ENCODE measurements at places on chromosomes 7 and 10. TPM values are rescaled to one million over a fixed set of nuclear protein-coding genes. Genes with fewer than 3 reads are reported as not detected.

Gene HABP2
- total RNA-seq: not detected

Gene NAT16
- not detected for total RNA-seq

Gene KAT6B
- total RNA-seq: 26.6 TPM

Gene PTPRZ1
- total RNA-seq: 1.1 TPM

Gene DYDC2
- not detected for total RNA-seq

Gene CPVL
- total RNA-seq: 18.4 TPM

Gene ITIH2
- total RNA-seq: not detected

Gene H2BK1
- total RNA-seq: not detected

Gene TAS2R3
- total RNA-seq: 2.1 TPM

Gene FUOM
- 28.7 TPM for total RNA-seq

Gene CNPY1
- not detected for total RNA-seq

Gene CUZD1
- 0.82 TPM for total RNA-seq

Gene COL13A1
- 0.70 TPM for total RNA-seq

Gene STK31
- total RNA-seq: 1.1 TPM

Gene GDF10
- 0.67 TPM for total RNA-seq

Gene TMEM139
- total RNA-seq: 54.1 TPM

Gene AKR1D1
- not detected for total RNA-seq

Gene MET
- 41.2 TPM for total RNA-seq

Gene RSPH10B2
- 0.39 TPM for total RNA-seq

Gene LIPF
- total RNA-seq: not detected

Gene CACNB2
- 13.3 TPM for total RNA-seq

Gene FAM237B
- not detected for total RNA-seq

Gene RELN
- total RNA-seq: 1.5 TPM

Gene PKD2L1
- total RNA-seq: 0.20 TPM

Gene CFAP70
- total RNA-seq: 0.98 TPM

Gene NUTM2D
- 5.1 TPM for total RNA-seq

Gene ADARB2
- total RNA-seq: 0.21 TPM

Gene FAM171A1
- 53.5 TPM for total RNA-seq

Gene TMEM236
- 59.6 TPM for total RNA-seq

Gene ASAH2
- total RNA-seq: 1.3 TPM

Gene SLC16A12
- 0.34 TPM for total RNA-seq

Gene NOS3
- 5.4 TPM for total RNA-seq

Gene PDZD7
- 0.78 TPM for total RNA-seq

Gene ZNF365
- not detected for total RNA-seq

Gene ZNF277
- total RNA-seq: 20.1 TPM

Gene TLX1
- 0.12 TPM for total RNA-seq

Gene NODAL
- not detected for total RNA-seq

Gene TUBAL3
- 38.6 TPM for total RNA-seq

Gene HERPUD2
- 30.9 TPM for total RNA-seq

Gene PDE6C
- not detected for total RNA-seq

Gene ACHE
- total RNA-seq: 18.4 TPM

Gene KDM7A
- 31.8 TPM for total RNA-seq

Gene AOAH
- total RNA-seq: 31.6 TPM

Gene RTKN2
- 1.1 TPM for total RNA-seq

Gene SPDYE6
- not detected for total RNA-seq

Gene EPHA1
- 18.2 TPM for total RNA-seq

Gene LMOD2
- total RNA-seq: not detected

Gene MEST
- 44.3 TPM for total RNA-seq

Gene TSPAN15
- total RNA-seq: 145 TPM

Gene GNAI1
- total RNA-seq: 22.9 TPM

Gene GSTO2
- 13.7 TPM for total RNA-seq

Gene KCNMA1
- total RNA-seq: 49.9 TPM

Gene ALOX5
- 8.3 TPM for total RNA-seq

Data from left colon (tissue), 2 donors.